ENCODE measurements at places on chromosomes 7 and 10. TPM values are rescaled to one million over a fixed set of nuclear protein-coding genes. Genes with fewer than 3 reads are reported as not detected.

- ATAC-seq, result no peak
These were observed 177.4 kb downstream of the TCERG1L start for GRCh38 chr10:131134001-131134576.

DNA sequence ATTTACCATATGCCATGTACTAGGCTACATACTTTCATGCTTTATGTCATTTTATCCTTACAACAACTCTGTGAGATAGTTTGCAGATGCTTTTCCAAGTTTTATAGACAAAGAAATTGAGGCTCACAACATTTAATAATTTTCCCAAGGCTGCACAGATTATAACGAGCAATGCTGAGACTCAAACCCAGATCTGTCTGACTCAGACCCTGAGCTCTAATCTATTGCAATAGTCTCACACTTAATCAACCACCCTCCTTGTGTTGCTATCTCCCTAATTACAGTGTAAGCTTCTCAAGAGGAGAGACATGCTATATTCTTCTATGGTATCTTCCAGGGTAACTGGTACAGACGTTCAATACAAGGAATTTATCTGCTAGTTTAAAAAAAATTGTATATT lies 247.6 kb downstream of the WDR11 start:
- no peak for ATAC-seq

GRCh38 chr7:135204876-135205275 lies 6.5 kb downstream of the WDR91 start:
- ATAC-seq, result no peak

DNA sequence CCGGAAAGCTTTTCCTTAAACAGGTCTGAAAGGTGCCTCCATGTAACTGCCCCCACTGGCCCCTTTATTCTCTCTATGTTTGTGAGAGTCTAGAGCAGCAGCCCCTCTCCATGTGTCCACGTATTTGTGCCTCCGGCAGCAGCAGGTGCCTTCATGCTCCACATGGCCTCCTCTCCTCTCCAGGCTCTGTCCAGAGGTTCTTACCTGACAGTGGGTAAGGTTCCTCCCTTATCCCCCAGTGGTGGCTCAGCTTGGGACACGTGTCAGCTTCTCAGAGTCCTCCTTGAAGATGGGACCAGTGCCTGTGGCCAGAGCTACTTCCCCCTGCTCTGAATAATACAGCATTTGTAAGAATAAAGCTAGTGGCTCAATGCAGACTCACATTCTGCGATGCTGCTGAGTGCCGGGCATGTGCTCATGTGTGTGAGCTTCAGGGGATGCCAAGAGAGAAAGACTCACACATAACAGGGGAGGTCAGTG lies 7.9 kb downstream of the CALML3 start:
- ATAC-seq, result no peak

GRCh38 chr10:14691359-14691758 lies 83.3 kb downstream of the FAM107B start:
- ATAC-seq, result no peak

- no peak for ATAC-seq
These were observed 128.5 kb upstream of the STEAP1 start for GRCh38 chr7:90025771-90026170.

DNA sequence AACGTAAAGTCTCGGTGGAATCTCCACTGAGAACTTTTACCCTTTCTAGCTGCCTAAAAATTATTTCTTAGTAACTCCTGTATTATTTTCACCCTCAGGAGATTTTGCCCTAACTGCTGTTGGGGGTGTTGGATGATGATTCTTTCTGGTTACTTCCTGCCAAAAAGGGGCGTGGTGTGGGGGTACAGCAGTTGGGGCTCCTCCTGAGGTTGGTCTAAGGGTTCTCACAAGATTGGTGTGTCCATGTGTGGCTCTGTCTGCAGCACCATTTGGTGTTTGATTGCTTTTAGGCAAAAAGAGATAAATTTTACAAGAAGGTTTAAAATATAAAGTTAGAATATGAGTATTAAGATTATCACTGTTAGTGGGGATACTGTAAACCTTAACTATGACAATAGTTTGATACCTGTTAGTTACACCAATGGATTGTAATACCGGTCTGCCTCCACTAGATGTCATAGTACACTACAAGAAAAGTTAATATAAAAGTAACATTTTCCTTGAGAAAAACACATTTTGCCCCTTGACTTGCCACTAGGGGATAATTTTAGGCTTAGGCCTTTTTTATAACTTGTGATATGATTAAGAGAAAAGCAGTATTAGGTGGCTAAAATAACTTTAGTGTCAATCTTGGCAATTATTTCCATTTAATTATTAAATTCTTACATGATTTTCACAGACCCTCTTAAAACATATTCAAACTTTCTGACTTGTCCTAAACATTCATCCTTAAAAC lies 928.7 kb downstream of the IPMK start:
- ATAC-seq, result no peak

GRCh38 chr10:123993534-123994416 lies 99.6 kb downstream of the CHST15 start:
- ATAC-seq, result no peak

The IDI2 gene
- total RNA-seq, result not detected

The EBF3 gene
- total RNA-seq, result 112 TPM

The WNT16 gene
- 2.9 TPM for total RNA-seq

All from motor neuron (in vitro differentiated cells).